ENCODE measurements at places on chromosomes 13 and 19.

GRCh38 chr19:9735986-9736385 is 32.6 kb downstream of the ZNF846 start:
- DNase-seq = no peak

GRCh38 chr13:86572115-86572514 is 772.9 kb upstream of the SLITRK6 start:
- no peak for DNase-seq

DNA sequence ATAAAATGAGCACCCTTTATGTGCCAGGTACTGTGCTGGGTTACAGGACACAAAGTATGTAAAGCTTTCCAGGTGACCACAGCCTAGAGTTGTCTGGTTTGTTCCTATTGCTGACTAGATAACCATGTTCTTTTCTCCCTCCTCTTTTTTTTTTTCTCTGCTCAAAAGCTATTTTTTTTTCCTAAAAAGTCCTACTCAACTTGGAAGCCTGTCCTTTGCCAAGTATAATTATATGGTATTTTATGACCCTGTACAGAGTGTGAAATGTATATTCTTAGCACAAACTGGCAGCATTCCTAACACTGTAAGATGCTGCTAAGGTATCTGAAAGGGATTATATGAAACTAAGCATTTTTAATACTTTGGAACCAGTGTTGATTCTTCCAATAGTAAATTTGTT is 171.0 kb downstream of the GPC6 start:
- no peak for DNase-seq

GRCh38 chr19:294341-294945 is 3.2 kb upstream of the PLPP2 start:
- no peak for DNase-seq

DNA sequence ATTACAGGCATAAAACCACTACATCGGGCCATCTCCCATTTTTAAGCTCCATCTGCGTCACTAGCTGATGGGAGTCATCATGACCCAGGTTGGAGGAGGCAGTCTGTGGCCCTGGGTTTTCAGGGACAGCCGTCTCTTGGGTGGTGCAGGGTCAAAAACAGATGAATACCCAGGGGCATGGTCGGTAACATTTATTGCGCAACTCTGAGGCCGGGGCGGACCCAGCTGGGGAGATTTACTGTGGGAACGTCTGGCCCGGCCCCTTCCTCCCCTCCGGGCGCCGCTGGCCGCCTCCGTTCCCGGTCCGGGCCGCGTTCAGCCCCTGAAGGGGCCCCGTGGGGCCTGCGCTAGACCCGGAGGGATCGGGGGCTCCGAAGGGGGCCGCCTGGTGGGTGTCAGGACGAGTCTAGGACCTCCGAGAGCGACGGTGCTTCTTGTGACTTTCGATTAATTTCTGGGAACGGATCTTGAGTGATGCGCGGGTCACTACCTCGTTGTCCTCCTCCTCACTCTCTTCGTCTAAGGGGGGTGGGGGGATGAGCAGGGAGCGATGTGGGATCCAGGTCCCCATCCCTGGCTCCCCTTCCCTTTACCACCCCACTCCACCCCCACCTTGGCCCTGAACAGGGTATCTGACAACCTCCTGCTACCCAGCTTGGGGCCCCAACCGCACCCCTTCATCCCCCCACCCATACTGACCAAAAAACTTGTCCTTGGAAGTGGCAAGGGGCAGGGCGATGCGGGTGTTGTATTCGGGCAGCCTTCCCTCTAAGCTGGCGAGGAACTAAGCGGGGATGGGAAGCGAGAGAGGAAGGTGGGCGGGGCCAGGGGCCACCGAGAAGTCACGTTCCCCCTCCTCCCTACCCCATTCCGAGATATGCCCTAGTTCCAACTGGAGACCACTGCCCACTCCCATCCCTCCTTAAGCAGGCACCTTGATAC is 1.6 kb upstream of the RGL3 start:
- no peak for DNase-seq
